ENCODE measurements at places on chromosomes 12 and 14. TPM values are rescaled to one million over a fixed set of nuclear protein-coding genes. Genes with fewer than 3 reads are reported as not detected.

IKZF4 gene
- 2.8 TPM for total RNA-seq

RNASE13 gene
- not detected for total RNA-seq

PPP4R4 gene
- 2.7 TPM for total RNA-seq

TAS2R19 gene
- total RNA-seq, result 9.6 TPM

TMEM233 gene
- total RNA-seq, result not detected

CIROP gene
- not detected for total RNA-seq

TSPAN19 gene
- not detected for total RNA-seq

IL23A gene
- not detected for total RNA-seq

ANAPC5 gene
- 134 TPM for total RNA-seq

RASAL1 gene
- total RNA-seq, result not detected

FBXO21 gene
- total RNA-seq, result 49.2 TPM

HNF1A gene
- total RNA-seq, result not detected

HOXC12 gene
- total RNA-seq, result not detected

BMP4 gene
- 5.0 TPM for total RNA-seq

PSME2 gene
- total RNA-seq, result 59.1 TPM

RECQL gene
- total RNA-seq, result 53.4 TPM

INHBC gene
- total RNA-seq, result not detected

CCND2 gene
- 2.7 TPM for total RNA-seq

CBX5 gene
- 57.4 TPM for total RNA-seq

FGF23 gene
- not detected for total RNA-seq

AMDHD1 gene
- total RNA-seq, result under 0.01 TPM

YARS2 gene
- total RNA-seq, result 20.3 TPM

KRT79 gene
- not detected for total RNA-seq

DYRK2 gene
- total RNA-seq, result 52.1 TPM

AMN gene
- 0.16 TPM for total RNA-seq

SDR9C7 gene
- not detected for total RNA-seq

CCDC198 gene
- not detected for total RNA-seq

SPTB gene
- not detected for total RNA-seq

ITGB7 gene
- 1.8 TPM for total RNA-seq

TSHR gene
- total RNA-seq, result 2.3 TPM

CNPY2 gene
- 59.7 TPM for total RNA-seq

FOXG1 gene
- not detected for total RNA-seq

KCNA5 gene
- total RNA-seq, result not detected

TBX3 gene
- total RNA-seq, result 30.8 TPM

DPPA3 gene
- total RNA-seq, result not detected

ADAMTS20 gene
- total RNA-seq, result 0.12 TPM

PLEKHD1 gene
- total RNA-seq, result under 0.01 TPM

RIPK3 gene
- total RNA-seq, result 29.0 TPM

ARMH4 gene
- total RNA-seq, result 10.1 TPM

PGF gene
- total RNA-seq, result 129 TPM

LTA4H gene
- 64.1 TPM for total RNA-seq

USP44 gene
- total RNA-seq, result 0.12 TPM

MAP1LC3B2 gene
- total RNA-seq, result 0.36 TPM

CBLN3 gene
- total RNA-seq, result 4.4 TPM

SERPINA5 gene
- not detected for total RNA-seq

PTPRB gene
- total RNA-seq, result 0.49 TPM

MEG3 gene
- total RNA-seq, result 262 TPM

Measured in hair follicle dermal papilla cell (primary cell).